ENCODE measurements at places on chromosomes 5 and 9.
A peak's percentile ranks its signal among the peaks of the same experiment; 100 is the strongest.

DNA sequence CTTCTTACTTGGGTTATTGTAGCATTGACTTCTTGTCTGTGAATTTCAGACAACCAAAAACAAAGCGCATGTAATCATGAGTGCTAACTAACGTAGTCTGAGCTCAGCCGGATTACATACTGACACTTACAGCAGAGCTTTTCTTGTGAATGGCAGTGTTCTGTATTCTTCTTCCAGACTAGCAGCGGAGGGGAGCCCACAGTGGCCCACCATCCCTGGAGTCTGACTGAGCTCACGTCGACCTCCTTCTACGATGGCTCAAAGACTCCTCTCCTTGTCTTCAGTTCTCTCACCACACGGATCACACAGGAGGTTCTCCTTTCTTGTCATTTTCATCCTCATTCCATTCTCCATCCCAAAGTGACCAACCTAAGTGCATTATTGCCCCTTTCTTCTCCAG, 211.4 kb downstream of the CHSY3 start:
- DNase-seq = no peak

GRCh38 chr5:55327281-55327680, 19.5 kb downstream of the MTREX start:
- no peak for DNase-seq

GRCh38 chr9:70392850-70393249, 21.6 kb downstream of the KLF9 start:
- DNase-seq = no peak

DNA sequence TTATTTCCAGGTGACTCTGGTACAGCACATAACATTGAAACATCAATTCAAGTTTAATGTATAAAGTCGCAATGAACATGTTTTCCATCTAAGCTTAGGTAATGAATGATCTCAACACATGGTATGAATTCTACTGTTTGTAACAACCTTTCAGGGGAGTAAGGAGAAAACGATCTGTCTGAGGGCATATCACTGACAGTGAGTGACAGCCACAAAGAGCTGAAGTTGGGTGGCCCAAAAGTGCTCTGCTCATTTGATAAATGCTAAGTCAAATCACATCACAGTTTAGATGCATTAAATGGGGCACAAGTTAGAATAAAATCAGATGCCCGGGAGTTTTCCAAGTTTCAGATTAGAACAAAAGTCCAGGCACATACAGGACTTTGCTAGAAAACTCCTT, 1.2 kb downstream of the FANCC start:
- no peak for DNase-seq

- DNase-seq = no peak
Measured at GRCh38 chr9:132288966-132289365, 65.8 kb downstream of the SETX start.

GRCh38 chr5:1743061-1743768, 56.4 kb downstream of the MRPL36 start:
- DNase-seq = no peak

DNA sequence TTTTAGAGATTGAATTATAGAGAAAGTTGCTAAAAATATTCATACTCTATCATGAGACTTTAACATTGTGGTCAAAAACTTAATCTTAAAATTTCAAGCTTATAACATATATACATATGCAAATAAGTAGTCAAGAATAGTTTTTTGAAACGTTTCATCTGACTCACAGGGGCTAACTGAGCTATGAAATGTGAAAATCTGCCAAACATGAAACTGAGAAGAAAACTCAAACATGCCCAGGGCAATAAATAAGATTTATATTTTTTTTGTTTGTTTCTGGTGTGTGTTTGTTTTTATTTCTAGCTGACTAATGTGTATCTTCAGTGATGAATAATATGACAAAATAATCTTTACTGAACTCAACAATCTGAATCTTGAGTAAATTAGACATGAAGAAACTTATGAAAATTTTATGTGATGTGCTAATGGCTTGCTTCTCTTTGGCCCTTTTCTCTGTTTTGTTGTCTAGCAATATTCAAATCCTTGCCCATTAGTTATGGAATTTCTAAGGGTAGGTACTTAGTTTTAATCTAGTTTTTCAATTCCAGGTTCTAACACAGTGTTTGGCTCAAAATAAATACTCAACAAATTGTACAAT, 99.9 kb downstream of the FAM174A start:
- no peak for DNase-seq

GRCh38 chr5:180045889-180046499, 25.6 kb downstream of the RNF130 start:
- no peak for DNase-seq

- DNase-seq = no peak
Measured at GRCh38 chr5:100424017-100424416, 111.2 kb upstream of the FAM174A start.

DNA sequence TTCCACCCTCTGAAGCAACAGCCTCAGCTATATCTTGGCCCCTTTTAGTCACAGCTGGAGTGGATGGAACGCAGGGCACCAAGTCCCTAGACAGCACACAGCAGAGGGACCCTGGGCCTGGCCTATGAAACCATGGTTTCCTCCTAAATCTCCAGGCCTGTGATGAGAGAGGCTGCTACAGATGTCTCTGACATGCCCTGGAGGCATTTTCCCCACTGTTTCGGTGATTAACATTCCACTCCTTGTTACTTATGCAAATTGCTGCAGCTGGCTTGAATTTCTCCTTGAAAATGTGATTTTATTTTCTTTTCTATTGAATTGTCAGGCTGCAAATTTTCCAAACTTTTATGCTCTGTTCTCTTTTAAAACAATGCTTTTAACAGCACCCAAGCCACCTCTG, 384.8 kb downstream of the PRR16 start:
- DNase-seq = no peak

GRCh38 chr5:178284996-178285395, 52.4 kb upstream of the PHYKPL start:
- DNase-seq = no peak

DNA sequence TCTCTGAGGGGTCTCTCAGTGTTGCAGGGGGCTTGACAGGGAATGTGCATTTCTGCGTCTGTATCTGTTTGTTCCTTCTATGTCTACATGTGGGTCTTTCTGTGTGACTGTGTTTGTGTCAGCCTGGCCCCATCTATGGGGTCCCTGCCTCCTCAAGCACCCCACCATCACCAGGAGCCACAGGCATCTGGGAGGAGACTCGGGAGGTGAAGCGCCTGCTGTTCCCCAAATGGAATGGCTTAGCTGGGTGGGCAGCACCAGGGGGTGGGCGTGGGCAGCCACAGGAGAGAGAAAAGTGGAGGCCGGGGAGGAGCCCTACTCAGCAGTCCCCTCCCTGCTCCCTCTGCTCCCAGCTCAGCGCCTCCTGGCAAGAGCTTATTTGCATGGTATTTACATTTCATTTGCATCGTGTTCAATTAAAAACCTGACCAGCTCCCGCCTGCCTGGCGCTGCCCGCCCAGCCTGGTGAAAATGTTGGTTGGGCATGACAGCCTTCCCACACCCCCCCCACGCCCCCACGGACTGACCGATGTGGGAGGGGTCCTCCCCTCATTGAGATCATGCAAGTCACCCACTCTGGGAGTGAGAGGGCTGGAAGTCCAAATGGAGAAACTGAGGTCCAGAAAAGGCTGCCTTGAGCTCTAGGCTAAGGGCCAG, 50.5 kb downstream of the CXXC5 start:
- DNase-seq = peak; percentile 64

DNA sequence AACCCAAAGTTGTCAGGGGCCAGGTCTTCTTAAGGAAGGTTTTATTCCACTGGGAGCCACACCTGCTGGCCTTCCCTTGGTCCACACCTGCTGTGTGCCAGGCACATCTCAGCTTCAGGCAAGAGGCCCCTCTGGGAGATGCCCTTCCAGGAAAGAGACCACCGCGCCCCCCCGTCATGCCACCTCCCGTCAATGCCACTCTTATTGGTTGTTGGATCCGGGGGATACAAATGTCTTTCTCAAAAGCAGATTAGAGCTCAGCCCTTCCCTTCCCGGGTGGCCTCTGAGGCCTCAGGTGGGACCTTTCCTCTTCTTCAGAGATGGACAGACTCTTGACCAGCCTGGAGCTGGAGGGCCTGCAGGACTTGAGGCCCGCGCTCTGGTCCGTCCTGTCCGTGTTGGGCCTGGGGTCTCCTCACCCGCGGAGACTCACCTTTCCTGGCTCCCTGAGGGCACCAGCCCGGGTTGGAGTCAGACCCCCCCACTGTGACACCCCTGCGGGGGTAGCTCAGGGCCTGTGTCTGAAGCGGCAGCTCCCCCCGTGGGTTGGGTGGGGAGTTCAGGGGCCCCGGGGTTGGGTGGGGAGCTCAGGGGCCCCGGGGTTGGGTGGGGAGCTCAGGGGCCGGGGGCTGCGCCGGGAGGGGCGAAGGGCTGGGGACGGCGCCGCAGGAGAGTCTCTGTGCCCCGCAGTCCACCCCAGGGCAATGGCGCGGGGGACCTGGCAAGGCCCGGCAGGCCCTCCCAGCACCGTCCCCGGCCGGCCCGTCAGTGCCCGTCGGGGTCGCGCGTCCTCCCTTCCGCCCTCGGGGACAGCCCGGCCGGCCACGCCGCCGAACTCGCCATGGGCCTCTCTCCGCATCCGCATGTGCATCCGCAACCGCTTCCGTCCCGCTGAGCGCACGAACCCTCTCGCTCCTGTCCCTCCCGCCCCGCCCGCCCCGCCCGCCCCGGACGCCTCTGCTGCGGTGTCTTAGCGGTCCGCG, 3.7 kb upstream of the SLC9A3 start:
- no peak for DNase-seq

- no peak for DNase-seq
Measured at GRCh38 chr5:134958755-134959154, 9.0 kb upstream of the CATSPER3 start.

GRCh38 chr5:74648835-74649293, 8.3 kb upstream of the ENC1 start:
- DNase-seq = no peak

DNA sequence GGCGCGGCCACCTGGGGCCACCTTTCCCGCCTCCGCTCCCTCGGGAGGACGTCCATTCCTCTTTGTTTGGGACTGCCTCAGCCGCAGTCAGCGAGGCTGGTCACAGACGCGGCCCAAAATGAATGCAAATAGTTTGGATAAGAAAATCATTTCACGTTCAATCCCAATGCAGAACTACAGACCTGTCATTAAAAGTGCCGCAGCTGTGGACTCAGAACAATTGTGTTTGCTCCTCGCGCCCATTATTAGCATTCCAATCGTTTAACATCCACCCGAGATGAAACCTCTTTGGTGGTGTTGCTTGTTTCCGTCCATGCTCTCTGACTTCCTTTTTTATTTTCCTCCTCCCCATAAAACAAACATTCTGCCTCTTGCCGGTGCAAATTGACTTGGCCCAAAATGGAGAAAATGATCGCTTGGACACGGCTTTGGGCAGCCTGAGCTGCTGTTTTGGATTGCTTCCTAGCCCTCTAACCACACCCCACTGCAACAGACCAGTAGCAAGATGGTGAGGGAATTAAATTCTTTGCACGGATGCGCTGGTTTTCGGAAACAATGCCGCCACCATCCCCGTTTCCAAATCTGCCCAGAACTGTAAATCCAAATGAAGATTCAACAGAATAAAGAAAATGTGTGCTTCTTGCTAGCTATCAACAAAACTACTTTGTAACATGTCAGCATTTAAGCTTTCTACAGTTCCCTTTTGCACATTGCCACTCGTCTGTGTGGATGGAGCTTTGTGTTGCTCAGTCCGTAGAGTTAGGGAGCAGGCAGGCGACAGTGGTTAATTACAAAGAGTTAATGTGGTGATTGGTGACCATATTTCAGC, 784 bp downstream of the NLN start:
- peak; percentile 39 for DNase-seq

DNA sequence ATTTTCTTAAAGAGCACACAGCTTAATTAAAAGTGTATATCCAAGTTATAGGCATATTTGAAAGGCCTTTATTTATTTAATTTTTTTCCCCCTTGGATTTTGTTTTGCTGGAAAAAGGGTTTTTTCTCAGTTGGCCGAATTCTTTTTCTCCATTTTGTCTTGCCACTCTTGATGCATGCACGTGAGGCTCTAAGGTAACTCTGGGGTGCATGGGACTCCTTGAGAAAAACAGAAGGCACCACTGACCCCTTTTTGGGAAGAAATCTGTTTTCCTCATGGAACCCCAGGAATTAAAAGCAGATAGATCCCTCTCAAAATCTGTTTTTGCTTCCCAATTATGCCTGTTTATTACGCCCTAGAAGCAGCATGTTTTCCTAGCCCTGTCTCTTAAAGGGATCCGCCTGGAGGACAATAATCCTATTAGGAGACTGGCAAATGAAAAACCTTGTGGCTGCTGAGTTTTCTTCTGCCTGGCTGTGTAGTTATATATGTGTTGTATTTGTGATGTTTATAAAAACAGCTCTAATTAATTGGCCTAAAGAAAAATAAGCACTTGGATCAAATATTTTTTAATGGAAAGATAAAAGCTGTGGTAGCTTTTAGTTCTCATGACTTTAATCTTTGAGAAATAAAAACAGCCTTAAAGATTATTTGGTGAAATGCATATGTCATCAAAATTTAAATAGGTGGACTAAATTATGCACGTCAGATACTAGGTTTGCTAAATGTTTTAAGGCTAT, 435.1 kb upstream of the CDH9 start:
- no peak for DNase-seq

DNA sequence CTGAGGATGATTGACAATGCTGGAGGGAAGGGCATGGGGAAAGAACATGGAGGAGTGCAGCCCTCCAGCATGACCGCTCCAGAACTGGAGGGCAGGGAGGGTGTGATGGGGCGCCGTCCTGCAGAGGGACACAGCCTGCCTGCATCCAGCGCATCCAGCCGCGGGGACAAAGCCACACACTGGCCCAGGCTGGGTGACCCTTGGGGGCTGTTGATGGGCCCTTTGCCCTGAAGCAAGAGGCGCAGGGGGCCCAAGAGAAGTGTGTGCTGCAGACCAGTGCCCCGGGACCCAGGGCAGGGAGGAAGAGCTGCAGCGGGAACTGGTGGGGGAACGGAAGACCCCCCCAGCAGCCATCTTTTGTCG, 169.8 kb upstream of the PPP1R26 start:
- no peak for DNase-seq

DNA sequence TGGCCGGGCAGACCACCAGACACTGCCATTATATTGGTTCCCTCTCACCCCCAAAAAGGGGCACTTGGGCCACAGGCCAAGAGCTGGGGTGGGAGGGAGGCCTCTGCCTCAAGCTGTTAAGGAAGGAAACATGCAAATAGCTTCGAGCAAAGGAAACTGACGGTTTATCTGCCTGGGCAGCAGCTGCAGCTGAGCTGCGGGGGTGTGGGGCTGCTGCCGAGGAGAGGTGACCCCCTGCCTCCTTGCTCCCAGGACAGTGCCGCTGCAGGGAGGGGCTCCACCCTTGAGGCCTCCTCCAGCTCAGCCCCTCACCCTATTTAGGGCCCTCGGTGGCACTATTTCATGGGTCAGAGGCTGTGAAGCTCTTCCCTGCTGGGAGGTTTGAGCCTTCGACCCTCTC, 789 bp downstream of the DOK3 start:
- DNase-seq = no peak

DNA sequence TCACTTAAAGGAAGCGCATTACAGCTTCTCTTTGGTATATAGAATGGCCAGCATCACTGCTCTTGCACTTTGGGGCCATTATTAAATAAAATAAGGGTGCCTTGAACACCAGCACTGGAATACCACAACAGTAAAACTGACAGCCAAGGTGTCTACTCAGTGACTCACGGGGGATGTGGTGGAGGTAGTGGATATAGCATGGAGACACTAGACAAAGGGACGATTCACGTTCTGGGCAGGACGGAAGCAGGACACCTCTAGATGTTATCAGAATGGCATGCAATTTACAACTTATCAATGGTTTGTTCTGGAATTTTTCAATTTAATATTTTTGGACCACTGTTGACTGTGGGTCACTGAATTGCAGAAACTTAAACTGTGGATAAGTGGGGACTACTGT, 32.9 kb upstream of the PDE8B start:
- no peak for DNase-seq
